IPS-NIHi11 (cell line): ENCODE measurements at places on chromosomes 16 and 17.

- DNase-seq, result peak; percentile 70
Measured at GRCh38 chr16:9836118-9836736, 346.0 kb downstream of the GRIN2A start.

GRCh38 chr16:48628359-48628985 is 18.5 kb upstream of the N4BP1 start:
- DNase-seq, result no peak

DNA sequence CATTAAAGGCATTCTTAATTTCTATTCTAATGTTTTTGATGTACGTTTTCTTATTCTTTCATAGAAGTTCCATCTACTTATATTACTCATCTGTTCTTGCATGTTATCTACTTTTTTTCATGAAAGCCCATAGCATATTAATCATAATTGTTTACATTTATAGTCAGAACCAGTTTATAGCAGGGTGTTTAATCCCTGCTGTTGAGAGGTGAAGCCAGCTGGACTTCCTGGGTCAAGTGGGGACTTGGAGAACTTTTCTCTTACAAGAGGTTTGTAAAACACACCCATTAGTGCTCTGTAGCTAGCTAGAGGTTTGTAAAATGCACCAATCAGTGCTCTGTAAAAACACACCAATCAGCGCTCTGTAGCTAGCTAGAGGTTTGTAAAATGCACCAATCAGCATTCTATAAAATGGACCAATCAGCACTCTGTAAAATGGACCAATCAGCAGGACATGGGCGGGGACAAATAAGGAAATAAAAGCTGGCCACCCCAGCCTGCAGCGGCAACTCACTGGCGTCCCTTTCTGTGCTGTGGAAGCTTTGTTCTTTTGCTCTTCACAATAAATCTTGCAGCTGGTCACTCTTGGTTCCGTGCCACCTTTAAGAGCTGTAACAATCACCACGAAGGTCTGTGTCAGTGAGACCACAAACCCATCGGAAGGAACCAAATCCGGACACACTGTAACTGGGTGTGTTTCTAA is 120.6 kb downstream of the TANC2 start:
- no peak for DNase-seq

GRCh38 chr17:18987862-18988545 is 16.6 kb downstream of the FAM83G start:
- DNase-seq, result no peak

DNA sequence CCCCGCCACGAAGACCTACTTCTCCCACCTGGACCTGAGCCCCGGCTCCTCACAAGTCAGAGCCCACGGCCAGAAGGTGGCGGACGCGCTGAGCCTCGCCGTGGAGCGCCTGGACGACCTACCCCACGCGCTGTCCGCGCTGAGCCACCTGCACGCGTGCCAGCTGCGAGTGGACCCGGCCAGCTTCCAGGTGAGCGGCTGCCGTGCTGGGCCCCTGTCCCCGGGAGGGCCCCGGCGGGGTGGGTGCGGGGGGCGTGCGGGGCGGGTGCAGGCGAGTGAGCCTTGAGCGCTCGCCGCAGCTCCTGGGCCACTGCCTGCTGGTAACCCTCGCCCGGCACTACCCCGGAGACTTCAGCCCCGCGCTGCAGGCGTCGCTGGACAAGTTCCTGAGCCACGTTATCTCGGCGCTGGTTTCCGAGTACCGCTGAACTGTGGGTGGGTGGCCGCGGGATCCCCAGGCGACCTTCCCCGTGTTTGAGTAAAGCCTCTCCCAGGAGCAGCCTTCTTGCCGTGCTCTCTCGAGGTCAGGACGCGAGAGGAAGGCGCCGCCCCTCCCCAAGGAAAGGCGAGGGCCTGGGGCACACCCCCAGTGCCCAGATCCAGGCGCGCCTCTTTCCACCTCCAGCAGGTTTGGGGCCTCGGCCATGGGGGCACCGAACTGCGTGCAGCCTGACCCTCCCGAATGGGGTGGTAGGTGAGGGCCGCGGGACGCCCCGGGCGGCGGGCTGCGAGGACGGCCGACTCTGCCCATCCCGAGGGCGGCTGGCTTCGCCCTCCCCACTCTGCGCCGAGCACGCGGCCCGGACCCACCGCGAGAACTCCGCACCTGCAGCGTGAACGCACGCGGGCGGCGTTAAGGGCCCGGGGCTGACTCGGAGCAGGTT is 664 bp downstream of the HBQ1 start:
- DNase-seq, result peak; percentile 95

- DNase-seq, result no peak
Measured at GRCh38 chr16:87973717-87974116, 22.5 kb downstream of the BANP start.

GRCh38 chr16:70418274-70418992 is 20.5 kb downstream of the ST3GAL2 start:
- DNase-seq, result no peak

DNA sequence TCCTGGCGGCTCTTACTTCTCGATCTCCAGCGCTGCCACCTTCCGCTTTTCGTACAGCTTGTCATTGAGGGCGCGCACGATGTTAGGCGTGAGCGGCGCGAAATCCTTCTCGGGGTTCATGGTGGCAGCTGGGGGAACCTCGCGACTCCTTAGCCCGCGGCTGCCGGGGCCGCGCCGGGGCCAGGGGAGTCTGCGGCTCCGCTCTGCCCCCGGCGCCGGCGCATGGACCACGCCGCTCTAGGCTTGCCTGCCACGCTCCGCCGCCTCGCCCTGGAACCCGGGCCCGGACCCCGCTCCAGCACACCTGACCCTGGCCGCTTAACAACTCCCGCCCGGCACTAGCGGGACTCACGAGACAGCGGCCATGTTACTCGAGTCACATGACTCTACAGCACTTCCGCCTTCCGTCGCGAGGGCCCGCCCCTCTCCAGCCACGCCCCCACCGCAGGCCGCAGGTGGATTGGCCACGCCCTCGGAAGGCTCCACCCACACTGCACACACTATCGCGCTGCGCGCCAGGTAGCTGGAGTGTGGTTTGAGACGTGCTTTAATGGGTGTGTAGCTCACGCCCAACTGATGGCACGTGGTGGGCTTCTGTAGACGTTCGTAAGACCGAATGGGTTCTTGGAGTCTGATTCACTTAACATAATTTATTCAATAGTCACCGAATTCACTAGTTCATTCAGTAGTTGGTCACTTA is at the start of gene VAC14:
Gene VAC14, minus strand, starts transcription at position 378 of the 700 bp plus-strand sequence. Its CDS starts 258 bp downstream, at position 120.
- DNase-seq, result peak; percentile 99

DNA sequence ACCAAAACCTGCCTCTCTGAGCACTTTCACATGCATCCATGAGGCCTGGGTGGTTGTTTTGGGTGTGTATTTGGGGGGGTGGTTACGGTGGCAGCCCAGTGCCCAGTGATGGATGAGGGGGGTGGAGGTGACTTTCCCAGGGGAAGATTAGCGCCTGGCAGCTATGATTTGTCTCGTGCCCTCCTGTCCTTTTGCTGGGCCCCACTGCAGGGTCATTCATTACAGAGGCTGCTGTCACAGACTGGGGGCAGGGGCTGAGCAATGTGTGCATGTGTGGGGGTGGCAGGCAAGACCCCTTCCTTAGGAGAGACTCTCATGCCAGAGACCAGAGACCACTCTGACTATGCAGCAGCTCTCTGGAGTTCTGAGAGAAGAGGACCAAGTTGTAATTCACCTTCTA is 93.7 kb downstream of the MRM1 start:
- no peak for DNase-seq

- no peak for DNase-seq
Measured at GRCh38 chr16:26969589-26970231, 97.0 kb upstream of the C16orf82 start.

DNA sequence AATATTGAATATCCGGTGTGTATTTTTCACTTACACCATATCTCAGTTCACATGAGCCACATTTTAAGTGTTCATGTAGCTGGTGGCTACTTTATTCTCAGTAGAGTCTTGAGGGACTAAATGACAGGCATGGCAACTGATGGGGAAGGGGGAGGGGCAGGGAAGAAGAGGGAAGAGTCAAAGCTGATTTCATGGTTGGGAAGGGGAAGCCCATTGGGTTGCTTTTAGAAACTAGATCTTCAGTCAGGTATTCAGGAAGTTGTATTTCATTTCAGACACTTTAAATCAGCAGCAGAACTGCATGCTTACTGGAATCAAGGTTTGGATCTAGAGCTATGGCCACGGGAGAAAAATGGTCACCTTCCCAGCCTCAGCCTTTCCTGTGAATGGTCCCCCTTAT is 2.9 kb upstream of the WIPI1 start:
- DNase-seq, result no peak

DNA sequence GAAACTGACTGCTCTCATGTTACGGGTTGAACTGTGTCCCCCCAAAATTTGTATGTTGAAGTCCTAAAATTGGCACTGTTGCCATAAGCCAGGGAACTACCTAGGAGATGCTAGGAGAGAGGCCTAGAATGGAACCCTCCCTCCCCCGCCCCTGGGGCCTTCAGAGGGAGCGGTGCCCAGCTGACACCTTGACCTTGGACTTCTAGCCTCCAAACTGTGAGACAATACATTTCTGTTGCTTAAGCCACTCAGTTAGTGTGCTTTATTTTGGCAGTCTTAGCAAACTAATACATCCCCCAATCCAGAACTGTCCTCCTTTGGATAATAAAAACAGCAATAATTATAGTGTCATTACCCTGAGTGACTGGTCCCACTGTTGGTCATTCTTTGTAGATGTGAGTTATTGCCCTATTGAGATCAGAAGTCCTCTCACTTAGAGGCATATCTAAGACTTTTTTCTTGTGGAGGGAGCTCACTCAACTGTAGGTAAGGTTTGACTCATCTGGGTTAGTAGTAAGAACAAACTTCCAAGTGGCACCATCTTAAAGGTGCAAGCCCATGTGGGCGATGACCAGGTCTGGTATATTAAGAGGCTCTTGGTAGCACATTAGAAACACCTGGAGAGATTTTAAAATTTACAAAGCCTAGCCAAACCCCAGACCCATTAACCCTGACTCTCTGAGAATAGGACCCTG is 93.0 kb upstream of the HLF start:
- DNase-seq, result no peak

DNA sequence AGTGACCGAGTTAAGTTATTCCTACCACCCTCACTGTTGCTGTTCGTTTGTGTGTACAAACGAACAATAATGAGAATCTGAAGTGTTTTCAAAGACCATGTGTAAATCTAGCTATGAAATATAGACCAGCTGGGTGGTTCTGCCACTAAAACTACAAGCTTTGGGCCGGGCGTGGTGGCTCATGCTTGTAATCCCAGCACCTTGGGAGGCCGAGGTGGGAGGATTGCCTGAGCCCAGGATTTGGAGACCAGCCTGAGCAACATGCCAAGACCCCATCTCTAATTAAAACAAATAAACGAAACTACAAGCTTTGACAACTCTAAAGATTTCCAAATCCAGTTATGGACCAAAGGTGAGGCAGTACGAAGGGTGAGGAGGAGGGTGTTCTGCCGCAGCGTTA is 973 bp downstream of the RECQL5 start:
- DNase-seq, result no peak

GRCh38 chr17:59607817-59608403 is 11.8 kb upstream of the CLTC start:
- DNase-seq, result peak; percentile 29

DNA sequence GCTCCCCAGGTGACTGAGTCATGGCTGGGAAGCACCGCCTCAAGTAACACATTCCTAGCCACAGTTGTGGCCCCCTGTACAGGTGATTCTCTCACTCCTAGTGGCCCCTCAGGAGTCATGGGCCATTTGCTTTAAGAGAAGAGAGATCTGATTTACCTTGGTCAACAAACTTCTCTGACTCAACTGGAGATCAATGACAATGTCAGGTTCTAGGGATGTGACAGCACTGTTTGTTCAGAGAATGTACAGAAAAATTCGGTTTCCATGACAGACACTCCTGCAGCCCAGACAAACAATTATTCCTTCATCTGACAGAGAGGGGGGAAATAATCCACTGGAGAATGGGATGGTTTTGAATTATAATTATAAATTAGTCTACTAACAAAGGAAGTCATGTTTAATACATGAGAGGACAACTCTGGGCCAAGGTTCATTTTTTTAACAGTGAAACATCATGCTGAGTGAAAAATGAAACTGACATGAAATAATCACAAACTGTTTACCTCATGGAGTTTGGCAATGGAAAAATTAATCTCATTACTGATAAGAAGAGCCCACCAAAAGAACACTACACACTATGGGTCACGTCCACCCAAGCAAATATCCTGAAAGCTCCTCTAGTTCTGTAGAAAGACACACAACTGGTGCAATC is 9.7 kb downstream of the ERN1 start:
- no peak for DNase-seq

- peak; percentile 92 for DNase-seq
Measured at GRCh38 chr17:47229535-47230443, 20.6 kb downstream of the MYL4 start.

GRCh38 chr16:90019543-90020259 is 445 bp upstream of the DBNDD1 start:
- peak; percentile 89 for DNase-seq

- DNase-seq, result no peak
Measured at GRCh38 chr16:24836836-24837235, 8.9 kb upstream of the SLC5A11 start.

DNA sequence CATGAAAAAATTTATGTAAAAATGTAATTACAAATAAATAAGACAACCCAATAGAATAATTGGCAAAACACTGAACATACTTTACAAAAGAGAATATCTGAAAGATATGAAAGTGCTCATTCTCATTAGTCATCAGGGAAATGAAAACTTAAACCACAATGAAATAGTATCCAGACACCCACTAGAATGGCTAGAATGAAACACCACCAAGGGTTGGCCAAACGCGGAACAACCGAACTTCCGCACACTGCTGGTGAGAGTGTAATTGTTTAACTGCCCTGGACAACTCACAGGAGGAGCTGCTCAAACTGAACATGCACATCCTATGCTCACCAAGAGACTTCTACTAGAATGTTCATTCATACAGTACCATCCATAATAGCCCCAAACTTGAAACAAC is 5.8 kb upstream of the ZDHHC7 start:
- DNase-seq, result no peak
